ENCODE measurements at places on chromosomes 6 and 20.

DNA sequence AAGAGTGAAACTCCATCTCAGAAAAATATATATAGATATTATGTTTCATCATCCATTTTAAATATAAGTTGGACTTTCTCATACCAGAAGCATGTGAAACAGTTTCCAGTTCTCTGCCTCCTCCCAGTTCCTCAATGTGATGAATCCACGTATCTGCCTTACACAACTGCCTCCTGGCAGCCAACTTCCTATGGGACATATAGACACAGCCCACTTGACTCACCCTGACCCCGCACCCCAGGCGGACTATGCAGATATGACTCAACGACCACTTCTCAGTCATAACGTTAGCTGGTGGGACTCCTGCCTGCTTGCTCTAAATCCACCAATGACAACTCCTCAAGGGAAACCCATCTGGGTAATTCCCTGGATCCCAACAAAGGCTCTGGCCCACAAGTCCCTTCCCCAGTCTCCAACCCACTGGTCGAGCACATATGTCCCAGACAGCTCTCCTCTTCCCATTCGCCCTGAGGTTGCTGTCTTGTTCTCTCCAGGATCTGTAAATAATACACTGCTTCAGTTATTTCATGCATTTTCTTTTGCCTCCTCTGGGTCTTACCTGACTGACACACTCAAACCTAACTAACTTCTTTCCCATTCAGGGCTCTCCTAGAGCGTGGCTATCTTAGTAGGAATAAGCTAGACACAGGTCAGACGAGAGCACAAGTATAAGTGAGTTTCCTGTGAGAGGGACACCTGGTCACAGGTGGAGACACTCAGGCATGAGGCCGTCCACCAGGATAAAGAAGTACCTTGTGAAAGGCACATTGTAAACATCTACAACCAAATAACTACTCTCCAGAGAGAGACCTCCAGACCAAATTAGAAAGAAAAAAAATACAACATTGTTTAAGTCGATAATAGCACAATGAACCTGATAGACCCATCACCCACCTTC is 548.5 kb downstream of the CD83 start:
- DNase-seq = no peak

- no peak for DNase-seq
Measured at GRCh38 chr20:24743641-24744040, 205.4 kb upstream of the CST7 start.

DNA sequence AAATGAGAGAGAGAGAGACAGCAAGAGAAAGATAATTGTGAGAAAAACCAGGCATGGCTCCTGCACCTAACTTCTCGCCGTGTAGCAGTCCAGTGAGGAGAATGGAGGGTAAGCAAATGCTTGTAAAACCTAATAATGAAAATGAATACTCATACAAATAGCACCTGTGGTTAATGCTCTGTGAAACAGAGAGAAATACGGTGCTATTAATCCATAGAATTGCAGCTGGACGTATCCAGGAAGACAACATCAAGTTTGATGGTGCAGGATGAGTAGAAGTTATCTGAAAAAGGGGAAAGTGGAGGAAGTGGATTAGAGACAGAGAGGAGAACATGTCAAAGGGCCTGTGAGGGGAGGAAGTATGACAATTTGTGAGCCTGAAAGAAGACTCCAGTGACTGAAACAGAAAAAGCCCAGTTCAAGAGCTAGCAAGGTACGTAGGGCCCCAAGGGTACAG is 89.4 kb upstream of the PAK5 start:
- no peak for DNase-seq

GRCh38 chr20:24485981-24486380 is 16.6 kb downstream of the SYNDIG1 start:
- DNase-seq = no peak

- no peak for DNase-seq
Measured at GRCh38 chr20:10713161-10713560, 39.4 kb upstream of the JAG1 start.

GRCh38 chr6:113185299-113185698 is 671.8 kb upstream of the MARCKS start:
- DNase-seq = no peak

DNA sequence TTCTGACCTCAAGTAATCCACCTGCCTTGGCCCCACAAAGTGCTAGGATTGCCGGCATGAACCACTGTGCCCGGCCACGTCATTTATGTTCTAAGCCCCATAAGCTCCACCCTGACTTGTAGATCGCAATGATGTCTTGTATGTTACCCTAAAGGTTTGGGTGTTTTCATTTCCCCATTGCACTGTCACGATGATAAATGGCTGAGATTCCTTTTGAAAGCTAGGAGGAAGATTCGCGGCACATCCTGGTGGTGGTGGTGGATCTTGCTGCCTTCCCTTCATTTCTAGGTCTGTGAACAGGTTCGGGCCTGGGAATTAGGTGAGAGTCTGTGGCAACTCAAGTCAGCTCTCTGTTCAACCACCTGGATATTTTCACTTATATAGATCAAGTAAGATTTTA is 28.3 kb downstream of the MUC22 start:
- DNase-seq = no peak

DNA sequence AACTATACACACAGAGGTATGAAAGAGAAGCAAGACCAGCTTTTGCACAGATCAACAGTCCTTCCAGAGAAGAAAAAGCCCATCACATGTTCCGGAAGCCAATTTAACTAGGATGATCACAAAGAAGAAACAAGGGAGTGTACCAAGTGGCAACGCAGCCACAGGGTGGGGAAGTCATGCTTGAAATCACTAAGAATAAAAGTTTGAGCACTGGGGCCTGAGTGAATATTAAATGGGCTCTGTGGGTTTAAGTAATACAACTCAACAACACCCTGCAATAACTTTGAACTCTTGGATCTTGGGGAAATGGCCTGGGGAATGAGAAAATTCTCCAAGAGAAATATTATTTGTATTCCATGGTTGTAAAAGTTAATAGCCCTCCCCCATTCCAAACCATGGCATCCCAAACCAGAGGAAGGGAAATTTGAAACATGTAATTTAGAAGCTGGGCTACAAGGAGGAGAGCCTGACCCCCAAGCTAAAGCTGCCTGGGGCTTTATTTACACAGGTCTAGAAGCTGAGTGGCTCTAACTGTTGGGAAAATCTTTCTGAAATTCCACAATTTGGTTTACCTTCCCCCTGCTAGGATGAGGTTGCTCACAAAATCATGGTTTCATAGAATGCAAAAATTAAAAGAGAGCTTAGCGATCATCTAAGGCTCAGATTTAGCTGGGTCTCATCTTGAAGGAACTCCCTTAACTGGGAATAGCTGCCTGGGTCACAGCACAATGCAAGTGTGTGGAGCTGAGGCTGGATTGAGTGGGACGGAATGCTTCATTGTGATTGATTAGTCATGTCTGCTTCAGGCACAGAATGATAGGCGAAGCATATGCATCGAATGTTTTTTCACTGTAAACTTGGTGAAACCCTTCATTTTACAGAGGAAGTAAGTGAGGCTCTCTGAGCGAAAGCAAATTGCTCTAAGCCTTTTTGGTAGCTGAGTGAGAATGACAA is 143.6 kb downstream of the BMP7 start:
- no peak for DNase-seq

DNA sequence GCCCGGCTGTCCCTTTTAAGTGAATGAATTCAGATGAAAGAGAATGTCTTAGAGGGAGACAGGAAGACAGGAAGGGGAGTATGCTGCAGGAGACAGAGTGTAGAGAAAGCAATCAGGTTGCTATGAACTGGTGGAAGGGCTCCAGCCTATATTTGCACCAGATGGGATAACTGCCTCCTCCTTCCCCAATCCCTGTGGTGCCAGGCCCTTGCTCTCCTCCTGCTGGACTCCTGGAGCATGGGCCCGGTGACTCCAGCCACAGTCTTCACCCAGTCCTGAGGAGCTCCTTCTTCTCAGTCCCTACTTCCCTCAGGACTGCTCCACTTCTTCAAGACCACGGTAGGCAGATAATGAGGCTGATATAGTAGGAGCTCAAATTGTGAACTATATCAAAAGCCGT is 91.8 kb downstream of the TMEM200A start:
- DNase-seq = no peak

DNA sequence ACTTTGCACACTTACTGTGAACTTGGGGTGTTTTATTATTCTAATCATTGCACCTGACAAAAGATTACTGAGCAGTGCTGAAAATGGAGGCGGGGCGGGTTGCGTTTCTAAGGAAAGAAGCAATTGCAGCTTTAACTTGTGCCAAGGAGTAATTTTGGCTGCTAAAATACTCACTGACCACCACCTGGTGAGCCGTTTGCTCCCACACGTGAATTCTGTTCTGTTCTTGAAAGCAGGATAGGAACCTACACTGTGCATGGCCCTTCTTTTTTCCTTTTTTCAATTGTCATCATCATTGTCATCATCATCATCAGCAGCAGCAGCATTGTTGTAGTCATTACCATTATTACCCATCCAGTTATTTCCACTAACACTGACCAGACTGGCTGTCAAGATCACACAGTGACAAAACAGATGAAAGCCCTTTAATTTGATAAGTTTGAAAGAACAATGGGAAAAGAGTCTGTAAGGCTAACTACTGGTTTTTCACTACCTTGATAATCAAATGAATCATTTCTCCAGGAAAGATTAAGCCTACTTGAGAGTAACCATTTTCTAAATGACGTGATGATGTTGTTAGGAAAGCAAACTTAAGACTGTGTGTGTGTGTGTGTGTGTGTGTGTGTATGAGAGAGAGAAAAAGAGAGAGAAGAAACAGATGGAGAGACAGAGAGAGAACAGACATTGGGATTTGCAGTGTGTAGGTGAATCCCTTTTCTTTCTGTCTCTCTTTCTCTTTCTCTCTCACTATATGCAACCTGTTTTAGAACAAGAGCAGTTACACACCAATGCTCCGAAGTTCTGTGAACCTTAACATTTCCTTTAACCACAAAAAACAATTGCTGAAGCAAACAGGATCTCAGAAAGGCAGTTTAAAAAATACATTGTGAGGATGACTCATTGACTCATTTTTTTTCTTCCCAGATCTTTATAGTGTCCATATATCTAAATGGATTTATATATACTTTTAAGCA is 3.8 kb downstream of the RIPOR2 start:
- DNase-seq = no peak

DNA sequence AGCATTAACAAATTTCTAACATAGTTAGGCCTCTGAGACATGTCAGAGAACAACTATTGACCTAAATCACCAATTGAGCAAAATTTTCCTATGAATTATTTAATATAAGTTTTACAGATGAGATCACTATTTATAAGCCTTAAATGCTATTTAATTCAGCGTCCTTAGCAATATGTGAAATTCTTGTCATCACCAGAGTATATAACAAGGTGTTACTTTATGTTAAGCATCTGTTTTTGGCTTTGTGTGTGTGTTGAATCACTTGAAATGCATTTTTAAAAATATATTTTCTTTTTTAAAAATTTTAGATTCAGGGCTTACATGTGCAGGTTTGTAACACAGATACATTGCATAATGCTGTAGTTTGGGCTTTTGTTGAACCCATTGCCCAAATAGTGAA is 794.1 kb downstream of the EYS start:
- DNase-seq = no peak

GRCh38 chr6:134454794-134455193 is 136.9 kb upstream of the SGK1 start:
- no peak for DNase-seq

GRCh38 chr6:124960757-124961463 is 1.3 kb upstream of the RNF217 start:
- no peak for DNase-seq

DNA sequence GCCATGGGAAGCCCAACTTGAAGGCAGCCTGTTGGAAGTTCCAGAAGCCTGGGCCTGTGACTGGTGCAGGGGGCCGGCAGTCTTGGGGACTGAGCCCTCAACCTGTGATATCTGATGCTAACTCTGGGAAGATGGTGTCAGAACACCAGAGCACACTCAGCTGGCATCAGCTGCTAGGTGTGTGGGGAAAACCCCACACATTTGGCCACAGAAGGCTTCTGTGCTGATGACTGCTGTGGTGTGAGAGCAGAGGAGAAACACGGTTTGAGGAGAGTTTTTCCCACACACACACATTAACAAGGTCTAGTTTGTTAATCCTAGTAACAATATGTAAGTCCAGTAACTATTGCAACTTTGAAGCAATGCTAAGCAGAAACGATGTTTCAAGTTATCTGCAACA is 78.0 kb downstream of the PSMB1 start:
- DNase-seq = no peak

DNA sequence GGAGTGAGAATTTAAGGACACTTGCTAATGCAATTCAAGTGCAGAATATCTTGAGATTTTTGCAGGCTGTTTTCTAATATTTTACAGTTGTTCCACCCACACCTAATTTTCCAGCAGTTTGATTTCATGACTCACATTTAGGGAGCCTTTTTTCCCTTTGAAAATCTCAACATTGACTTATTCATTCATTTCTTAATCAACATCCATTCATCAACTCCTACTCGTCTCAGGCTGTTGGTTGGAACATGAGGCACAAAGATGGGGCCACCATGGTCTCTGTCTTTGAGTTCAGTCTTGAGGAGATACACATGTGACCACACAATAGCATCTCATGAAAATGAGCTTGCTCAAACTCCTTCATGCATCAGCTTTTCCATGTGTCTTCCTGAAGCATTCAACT is 135.6 kb downstream of the UNC5CL start:
- DNase-seq = no peak

- no peak for DNase-seq
Measured at GRCh38 chr6:37602346-37602745, 95.3 kb downstream of the MDGA1 start.

DNA sequence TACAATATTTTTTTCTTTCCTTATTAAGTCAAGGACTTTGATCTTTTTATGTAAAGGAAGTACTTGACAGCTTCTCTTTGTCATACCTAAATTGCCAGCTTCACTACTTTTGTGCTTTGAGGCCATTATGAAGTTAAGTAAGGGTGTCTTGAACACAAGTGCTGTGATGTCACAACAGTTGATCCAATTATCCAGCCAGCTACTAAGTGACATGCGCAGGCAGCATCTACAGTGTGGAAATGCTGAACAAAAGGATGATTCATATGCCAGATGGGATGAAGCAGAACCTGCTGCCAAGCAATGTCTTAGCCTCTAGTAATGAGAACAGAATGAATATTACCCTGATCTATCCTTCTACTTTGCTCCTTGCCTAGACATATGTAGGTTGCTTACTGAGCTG is 68.3 kb upstream of the TMEM244 start:
- DNase-seq = no peak

GRCh38 chr20:10976051-10976450 is 302.3 kb upstream of the JAG1 start:
- no peak for DNase-seq

DNA sequence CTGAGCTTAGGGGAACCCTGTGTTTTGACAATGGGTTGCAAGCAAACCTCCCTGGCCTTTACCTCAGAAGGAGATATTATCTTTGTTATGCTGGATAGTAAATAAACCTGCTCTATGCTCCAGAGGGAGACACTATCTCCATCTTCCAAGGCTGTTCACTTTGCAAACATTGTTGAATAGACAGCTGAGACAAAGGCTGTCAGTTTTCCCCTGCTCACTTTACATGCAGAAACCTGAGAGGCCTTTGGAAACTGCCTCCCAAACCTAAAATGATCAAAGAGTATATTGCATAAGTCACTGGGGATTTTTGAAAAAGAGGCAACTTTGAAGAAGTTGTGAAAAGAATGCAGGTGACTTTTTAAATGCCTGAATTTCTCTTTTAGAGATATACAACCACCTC is 61.6 kb downstream of the MRAP2 start:
- DNase-seq = no peak

- DNase-seq = no peak
Measured at GRCh38 chr20:62900692-62901584, 25.4 kb downstream of the DIDO1 start.

All from stimulated activated CD4-positive, alpha-beta T cell treated with anti-CD3 and anti-CD28 coated beads, Interleukin-12 subunit alpha, Interleukin-12 subunit beta, amount 100 ng/mL, for 4 hours (primary cell).